Foreskin keratinocyte (primary cell): ENCODE measurements at places on chromosomes 1 and 21. TPM values are rescaled to one million over a fixed set of nuclear protein-coding genes. Genes with fewer than 3 reads are reported as not detected.

LENEP gene
- total RNA-seq = not detected in 2 replicates

COL11A1 gene
- total RNA-seq = 0.71 and 1.0 TPM in 2 replicates

RERE gene
- 20.5 and 23.1 TPM in 2 replicates for total RNA-seq

SDC3 gene
- total RNA-seq = 21.9 and 25.4 TPM in 2 replicates

SELP gene
- not detected in 2 replicates for total RNA-seq

BEND5 gene
- not detected in 2 replicates for total RNA-seq

CSMD2 gene
- 1.9 and 3.5 TPM in 2 replicates for total RNA-seq

GRCh38 chr21:16620786-16621320, 891.1 kb downstream of the USP25 start:
- no peak for DNase-seq

- no peak for DNase-seq
Observed at GRCh38 chr1:43499898-43500297, 30.8 kb upstream of the PTPRF start.

DNA sequence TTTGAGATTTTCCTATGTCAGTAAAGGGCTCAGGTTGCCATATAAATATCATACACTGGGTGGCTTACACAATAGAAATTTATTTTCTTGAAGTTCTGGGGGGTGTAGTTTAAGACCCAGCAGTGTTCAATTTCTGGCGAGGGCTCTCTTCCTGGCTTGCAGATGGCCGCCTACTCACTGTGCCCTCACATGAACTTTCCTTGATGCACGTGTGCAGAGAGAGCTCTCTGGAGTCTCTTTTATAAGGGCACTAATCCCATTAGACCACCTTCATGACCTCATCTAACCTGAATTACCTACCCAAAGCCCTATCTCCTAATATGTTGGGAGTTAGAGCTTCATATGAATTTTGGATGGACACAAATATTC, 21.1 kb downstream of the TMEM51 start:
- DNase-seq = no peak

GRCh38 chr1:234907940-234908405, 220.7 kb downstream of the TOMM20 start:
- no peak for DNase-seq

DNA sequence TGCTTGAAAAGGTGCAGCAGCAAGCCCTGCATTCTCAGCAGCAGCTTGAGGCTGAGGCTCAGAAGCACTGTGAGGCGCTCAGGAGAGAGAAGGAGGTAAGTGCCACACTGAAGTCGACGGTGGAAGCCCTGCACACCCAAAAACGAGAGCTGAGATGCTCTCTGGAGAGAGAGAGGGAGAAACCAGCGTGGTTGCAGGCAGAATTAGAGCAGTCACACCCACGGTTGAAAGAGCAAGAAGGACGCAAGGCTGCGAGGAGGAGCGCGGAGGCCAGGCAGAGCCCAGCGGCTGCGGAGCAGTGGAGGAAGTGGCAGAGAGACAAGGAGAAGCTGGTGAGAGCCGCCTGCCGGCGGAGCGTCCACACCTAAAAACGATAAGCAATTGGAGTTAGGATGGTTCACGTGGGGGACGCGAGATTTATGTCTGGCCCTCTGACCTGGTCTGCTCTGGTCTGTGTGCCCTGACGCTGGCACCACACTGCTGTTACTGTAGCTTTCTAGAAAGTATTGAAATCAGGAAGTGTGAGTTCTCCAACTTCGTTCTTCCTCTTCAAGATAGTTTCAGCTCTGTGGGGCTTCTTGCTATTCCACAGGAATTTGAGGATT, 26.7 kb upstream of the DIP2A start:
- DNase-seq = no peak

- DNase-seq = peak; percentile 87
Observed at GRCh38 chr1:214901718-214902117, 180.8 kb upstream of the KCNK2 start.

GRCh38 chr1:64248065-64248464, 44.6 kb downstream of the UBE2U start:
- no peak for DNase-seq

DNA sequence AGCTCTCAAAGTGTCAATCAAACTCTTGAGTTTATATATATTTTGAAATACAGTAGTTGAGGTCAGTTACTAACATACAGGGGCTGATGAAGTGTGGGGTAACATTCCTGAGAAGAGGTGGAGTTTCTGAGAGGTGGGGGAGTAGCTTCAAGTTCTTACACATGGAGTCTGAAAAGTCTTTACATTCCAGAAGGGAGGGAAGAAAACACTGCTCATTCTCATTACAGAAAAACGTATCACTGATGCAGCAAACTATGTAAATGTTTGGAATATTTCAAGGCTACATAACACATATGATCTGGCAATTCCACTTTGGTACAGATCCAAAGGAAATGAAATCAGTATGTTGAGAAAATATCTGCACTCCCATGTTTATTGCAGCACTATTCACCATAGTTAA, 1065.8 kb upstream of the B3GALT2 start:
- DNase-seq = no peak

DNA sequence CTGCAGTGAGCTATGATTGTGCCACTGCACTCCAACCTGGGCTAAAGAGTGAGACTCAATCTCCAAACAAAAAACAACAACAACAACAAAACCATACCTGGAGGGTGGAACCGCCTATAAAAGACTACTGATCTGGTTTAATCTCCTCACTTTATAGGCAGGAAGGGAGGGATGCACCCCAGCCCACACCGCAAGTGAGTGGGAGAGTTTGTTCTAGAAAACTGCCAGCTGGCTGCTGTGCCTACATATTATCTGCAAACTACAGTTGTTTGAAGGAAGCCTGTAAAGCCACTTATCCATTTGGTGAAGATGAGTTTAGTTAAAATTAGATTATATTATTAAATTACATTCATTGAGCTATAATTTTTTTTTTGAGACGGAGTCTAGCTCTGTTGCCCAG, 9.1 kb upstream of the SRSF10 start:
- no peak for DNase-seq

GRCh38 chr1:154407198-154408091, 2.3 kb downstream of the IL6R start:
- peak; percentile 53 for DNase-seq

DNA sequence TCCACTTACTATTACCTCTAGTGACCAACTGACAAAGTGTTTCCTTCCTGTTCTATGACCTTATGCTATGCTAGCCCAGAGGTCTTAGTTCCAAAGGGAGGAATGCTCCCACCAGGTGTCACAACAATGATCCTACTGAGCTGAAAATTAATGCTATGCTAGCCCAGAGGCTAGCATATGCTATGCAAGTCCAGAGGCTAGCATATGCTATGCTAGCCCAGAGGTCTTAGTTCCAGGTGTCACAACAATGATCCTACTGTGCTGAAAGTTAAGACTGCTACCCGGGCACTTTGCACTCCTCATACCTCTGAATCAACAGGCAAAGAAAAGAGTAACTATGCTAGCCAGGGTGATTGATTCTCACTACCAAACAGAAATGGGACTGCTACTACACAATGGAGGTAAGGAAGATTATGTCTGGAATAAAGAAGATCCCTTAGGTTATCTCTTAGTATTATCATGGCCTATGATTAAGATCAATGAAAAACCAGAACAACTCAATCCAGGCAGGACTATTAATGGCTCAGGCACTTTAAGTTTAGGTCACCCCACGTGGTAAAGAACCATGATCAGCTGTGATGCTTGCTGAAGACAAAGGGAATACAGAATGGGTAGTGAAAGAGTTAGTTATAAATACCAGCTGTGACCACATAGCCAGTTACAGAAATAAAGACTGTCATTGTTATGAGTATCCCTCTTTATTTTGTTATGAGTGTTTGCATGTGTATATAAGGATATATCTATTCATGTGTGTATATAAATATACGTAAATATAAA, 114.1 kb downstream of the CSMD2 start:
- no peak for DNase-seq

DNA sequence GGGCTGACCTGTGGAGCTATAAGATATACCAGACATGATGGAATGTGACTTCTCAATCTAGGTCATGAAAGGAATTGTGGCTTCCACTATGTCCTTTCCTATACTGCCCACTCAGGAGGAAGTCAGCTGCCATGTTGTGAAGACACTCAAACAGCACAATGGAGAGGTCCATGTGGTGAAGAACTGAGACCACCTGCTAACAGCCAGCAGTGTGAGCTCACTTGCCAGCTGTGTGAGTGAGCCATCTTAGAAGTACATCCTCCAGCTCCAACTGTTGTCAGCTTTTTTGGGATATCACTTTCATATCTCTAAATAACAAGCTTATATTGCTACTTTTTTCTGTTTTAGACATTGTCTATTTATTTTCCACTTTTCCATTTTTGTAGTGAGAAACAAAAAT, 29.7 kb downstream of the OLFML3 start:
- DNase-seq = no peak

DNA sequence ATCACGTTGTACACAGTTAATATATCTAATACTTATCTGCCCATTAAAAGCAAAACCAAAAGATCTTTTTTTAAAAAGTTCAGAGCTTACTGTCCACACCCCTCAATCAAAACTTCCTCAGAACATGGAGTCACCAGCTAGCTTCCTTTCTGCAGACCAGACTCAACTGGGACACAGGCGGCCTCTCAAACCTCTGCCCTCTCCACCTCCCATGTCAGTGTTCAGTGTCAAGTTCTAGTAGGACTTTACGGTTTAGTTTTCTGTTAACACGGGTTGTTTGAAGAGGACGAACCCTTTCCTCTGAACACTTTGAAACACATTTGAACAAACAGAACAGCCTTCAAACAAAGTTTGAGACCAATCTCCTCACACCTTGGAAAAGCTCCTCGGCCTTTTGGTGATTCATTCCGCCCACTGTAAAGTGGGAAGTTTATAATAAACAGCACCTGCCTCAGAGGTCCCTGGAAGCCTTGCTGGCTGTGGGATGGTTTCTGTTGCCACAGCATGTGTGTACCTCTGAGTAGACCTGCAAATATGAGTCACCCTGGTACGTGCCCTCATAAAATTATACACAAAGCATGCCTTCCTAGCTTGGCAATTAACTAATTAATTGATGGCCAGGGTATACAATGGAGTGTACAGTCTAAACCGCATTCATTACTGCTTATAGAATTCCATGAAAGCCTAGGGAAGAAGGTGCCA, 48.4 kb upstream of the SIPA1L2 start:
- DNase-seq = peak; percentile 43

DNA sequence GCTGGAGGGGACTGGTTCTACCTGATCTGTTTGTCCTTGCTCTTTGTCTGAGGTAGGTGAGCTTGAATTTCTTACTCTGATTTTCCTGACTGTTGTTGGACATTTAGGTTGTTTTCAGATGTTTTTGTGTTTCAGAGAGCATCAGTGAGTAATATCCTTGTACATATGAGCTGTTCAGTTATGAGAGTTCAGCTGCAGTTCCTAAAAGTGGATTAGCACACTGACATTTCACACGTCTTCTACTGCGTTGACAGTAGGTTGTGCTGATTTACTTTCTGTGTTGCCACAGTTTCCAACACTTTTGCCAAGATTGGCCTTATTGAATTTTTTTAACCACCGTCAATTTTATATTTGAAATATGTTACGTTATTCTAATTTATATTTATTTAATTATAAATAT, 27.7 kb downstream of the CXADR start:
- no peak for DNase-seq

DNA sequence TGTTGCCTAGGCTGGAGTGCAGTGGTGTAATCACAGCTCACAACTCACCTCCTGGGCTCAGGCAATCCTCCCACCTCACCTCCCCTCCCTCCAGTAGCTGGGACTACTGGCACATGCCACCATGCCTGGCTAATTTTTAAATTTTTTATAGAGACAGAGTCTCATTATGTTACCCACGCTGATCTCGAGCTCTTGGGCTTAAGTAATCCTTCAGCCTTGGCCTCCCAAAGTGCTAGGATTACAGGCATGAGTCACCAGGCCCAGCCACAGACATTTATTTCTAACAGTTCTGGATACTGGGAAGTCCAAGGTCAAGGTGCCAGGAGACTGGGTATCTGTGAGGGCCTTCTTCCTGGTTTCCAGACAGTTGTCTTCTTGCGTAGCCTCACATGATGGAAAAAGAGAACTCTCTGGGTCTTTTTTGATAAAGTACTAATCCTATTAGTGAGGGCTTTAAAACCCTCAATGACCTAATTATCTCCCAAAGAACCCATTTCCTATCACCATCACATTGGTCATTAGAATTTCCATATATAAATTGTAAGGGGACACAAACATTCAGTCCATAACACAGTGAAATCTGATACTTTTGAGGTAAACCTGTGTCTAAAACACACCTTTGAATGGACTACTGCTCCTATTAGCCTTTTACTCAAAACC, 67.9 kb downstream of the PHACTR4 start:
- no peak for DNase-seq

- no peak for DNase-seq
Observed at GRCh38 chr1:229254910-229255541, 15.9 kb upstream of the RAB4A start.

DNA sequence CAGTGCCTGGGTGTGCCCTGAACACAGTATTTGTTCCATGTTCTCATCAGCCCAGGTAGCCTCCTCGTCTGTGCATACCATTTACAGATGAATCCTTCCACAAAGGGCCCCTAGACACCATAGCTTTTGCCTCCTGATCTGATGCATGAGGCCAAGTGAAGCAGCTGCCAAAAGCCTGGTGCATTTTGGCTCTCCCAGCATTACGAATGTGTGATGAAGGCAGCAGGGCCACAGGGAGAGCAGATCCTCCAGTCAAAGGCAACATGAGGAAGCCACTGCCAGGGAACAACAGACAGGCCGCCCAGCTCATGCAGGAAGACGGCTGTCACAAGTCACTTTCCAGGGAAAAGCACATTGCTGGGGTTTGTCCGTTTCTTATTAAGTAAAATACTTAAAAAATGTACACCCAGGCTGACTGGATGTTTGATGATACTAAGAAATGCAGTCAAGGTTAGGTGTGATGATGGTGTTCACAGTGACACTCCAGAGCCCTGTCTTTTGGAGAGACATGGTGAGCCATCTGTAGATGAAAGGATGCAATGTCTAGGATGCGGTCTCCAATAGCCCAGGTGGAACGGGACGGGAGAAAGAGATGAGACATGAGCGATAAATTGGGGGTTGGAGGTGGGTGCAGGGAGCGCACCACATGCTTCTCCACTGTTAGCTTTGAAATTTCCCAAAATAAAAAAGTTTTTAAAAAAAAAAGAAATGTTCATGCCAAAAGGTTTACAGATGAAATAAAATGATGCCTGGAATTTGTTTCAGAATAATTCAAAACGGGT, 48.7 kb downstream of the NPHP4 start:
- no peak for DNase-seq

DNA sequence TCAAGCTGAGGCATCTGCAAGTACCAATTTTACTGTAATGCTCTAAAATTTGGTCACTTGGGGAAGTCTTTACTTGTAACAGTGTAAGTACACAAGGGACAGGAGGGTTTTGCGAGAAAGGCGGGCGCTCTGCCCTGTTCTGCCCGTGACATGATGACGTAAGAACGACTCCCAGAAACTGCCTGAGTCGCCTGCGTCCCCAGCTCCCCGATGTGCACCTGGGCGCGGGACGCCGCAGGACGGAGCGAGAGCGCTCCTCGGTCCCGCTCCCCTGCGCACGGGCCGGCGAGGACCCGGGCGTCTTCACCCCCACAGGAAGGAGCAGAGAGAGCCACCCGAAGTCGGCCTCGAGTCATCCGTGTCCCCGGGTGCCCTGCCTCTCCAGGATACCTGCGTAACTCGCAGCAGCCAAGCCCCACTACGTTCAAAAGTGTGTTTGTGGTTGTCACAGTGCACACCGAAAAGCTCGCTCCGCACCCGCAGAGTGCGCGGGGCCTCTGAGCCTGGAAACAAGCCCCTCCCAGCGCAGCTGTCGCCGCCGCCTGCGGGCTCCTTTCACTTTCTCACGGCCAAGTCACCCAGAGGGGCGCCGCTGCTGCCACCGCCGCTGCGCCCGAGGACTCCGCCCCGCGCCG, 3.3 kb upstream of the ZBTB18 start:
- DNase-seq = no peak
